HEK293T (cell line): ENCODE measurements at places on chromosomes 3 and 15.

DNA sequence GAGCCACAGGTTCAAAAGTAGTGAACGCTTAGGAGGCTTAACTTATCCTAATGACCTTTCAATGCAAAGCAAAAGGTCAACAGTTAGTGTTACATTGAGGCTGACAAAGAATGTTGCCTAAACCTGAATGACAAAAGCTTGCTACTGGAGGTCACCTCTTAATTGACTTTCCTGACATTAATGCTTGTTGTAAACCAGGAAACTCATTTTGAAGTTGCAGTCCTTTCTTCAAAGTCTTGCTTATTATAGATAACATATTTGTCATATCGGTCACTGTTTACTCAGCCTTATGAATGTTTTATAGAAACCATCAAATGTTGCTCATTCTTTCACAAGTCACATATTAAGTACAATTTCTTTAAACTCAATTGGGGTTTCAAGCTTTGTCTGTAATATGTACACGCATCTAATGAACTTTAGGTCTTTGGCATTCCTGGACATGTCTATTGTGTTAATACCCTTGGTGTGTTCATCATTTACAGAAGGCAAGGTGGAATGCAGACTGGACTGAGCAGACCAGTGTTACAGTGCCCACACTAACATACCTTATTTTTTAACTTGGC lies 488.2 kb upstream of the NECTIN3 start:
- DNase-seq = no peak

DNA sequence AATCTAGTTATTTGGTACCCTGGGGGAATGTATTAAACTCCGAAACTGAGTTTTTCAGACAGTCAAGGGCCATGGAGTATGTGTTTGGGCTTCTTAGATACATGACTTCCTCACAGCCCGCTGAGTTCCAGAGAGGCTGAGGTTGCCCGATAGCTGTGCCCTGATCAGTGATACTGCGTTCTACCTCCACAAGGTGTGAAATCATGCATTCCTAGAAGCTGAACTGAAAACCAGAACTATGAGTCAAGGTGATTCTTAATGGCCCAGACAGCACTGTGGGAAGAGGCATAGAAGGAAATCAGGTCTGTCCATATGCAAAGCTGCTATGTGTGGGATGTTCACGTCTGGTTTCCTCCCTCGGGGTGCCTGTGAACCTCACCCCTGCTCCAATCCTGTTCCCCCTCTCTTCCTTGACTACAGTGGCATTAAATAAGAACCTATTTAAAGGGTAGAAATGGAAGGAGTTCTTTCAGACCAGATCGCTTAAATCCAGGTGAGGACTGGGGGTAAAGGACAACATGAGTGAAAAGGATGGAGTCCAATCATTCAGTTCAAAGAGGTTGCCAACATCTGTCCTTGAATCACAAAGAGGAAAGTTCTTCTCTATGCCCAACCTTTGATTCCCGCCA lies 74.3 kb downstream of the MYO1E start:
- DNase-seq = no peak

DNA sequence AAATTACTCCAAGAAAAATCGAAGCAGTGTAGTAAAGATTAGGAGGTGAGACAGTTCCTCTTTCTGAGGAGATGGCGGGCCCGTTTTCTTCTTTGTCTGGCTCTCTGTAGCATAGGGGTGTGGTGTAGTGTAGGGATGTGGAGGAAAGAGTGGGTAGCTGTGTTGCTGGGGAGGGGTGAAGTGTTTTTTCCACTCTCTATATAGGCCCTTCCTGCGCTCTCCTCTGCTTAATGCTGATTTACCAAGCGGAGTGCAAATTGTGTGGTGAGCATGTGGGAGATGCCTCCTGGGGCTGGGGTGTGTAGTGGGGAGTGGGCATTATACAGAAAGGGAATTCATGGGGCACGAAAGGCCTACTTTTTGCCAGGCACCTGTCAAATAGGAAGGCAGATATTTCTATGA lies 94.9 kb downstream of the ST6GAL1 start:
- no peak for DNase-seq

- no peak for DNase-seq
Observed at GRCh38 chr3:124610130-124610529, 120.1 kb upstream of the UMPS start.

DNA sequence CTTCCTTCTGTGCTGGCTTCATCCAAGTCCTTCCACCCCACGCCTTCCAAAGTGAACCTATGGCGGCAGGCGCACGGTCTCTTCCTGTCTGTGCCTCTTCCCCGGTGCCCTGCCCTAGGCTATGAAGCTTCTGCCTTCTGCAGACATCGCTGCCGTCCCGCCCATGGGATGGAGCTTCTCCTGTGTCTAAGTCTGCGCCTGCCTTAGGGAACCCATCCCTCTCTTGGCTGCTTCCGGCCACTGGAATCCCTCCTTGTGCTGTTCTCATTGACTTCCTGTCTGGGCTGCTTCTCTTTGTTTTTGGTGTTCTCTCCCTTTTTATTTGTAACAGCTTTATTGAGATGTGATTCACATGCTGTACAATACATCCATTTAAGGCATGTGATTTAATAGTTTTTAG lies 17.2 kb downstream of the CHCHD6 start:
- DNase-seq = no peak

GRCh38 chr15:90212221-90213098 lies 11.3 kb downstream of the SEMA4B start:
- DNase-seq = no peak

- peak; percentile 46 for DNase-seq
Observed at GRCh38 chr3:169811631-169812331, 889 bp upstream of the LRRIQ4 start.
